ENCODE measurements at places on chromosomes 6 and 20.

- DNase-seq, result no peak
Measured at GRCh38 chr20:22802296-22802695, 217.9 kb upstream of the FOXA2 start.

GRCh38 chr20:4490045-4490444 is 231.7 kb upstream of the PRND start:
- no peak for DNase-seq

GRCh38 chr6:3205913-3206312 is 21.5 kb downstream of the TUBB2B start:
- DNase-seq, result no peak

DNA sequence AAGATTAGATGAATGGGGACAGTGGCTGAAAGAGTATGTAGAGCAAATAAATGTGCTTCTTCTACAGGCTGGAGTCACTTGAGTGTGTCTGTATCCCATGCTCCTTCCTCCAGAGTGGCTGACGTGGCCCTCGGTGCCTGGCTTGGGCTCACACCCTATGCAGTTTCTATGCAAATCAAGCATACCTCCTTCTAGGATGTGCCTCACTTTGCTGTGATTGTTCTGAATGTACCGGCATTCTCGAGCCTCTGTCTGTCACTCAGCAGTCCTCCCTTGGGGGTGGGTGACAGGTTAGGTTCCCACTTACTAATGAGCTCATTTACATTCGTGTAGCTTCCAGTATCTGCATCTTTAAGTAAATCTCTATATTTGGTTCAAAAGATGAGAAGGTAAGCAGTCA is 55.1 kb upstream of the HDDC2 start:
- DNase-seq, result no peak

- no peak for DNase-seq
Measured at GRCh38 chr6:143707697-143708096, 29.9 kb downstream of the PHACTR2 start.

- DNase-seq, result no peak
Measured at GRCh38 chr6:45148278-45148677, 179.9 kb upstream of the RUNX2 start.

DNA sequence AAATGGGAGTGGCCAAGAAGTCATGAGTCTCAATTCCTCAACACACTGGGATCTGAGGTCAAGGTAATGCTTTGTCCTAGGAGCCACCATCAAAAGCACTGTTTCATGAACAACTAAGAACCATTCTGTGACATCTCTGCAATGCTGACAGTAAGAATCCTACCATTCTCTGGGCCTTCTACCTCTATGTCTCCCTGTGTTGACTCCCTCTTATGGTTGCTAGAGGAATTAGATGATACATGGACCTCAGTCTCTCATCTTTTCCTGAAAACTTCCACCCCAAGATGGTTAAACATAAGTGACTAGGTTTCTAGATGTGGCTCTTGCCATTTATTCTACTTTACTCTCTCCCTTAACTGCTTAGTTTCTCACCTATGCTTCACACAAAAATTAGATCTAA is 9.1 kb downstream of the MTRF1L start:
- no peak for DNase-seq

DNA sequence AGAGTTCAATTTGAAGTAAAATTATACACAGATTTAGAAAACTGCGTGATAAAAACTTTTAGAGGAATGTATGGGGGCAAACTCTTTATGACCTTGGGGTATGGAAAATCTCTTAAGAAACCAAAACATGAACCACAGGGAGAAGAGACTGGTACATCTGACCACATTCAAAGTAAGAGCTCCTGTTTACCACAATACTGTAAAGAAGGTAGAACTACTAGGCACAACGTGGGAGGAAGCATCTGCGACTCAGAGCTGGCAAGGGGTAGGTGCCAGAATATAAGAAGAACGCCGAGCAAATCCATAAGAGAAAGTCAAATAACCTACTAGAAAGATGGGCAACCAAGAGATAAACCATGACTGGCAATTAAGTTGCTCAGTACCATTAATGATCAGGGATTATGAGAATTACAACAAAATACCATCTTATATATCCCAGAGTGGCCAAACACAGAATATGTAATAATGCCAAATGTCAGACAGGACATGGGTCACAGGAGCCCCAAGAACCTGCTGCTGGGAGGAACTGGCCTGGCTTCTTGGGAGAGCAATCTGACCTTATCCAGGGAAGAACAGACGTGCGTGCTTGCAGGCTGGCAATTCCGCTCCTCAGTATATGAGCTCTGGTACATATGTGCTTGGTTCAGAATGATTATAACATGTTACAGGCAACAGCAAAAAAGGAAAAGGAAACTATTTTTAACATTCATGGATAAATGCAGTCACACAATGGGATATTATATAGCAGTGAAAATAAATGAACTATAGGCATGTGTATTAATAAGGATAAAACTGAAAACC is 50.2 kb downstream of the INSM1 start:
- DNase-seq, result no peak

DNA sequence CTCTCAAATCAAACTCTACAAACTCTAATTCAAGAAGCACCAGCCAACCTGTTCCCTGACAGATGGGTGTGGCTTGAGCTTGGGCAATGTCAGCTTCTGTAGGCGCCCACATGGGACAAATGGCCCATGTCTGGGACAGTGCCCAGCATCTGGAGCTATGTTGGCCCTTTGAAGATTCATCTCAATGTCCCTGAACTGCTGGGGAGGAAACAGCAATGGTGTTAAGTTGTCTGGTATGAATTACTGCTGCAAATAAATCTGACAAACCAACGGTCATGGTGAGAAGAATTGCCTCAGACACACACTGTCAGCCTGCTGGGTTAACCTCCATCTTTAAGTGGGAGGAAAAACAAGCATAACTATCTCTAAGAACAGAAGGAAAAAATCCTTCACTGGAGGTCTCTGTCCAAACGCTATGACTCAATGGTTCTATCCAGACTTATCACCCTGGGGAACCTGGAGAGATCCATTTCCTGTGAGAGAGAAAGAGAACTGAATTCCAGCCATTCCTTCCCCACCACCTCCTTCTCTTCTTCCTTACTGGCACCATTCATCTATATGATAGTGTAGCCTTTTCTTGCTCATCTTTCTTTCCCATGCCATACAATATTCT is 274.9 kb downstream of the CDH26 start:
- no peak for DNase-seq

- no peak for DNase-seq
Measured at GRCh38 chr6:27492631-27493190, 19.8 kb upstream of the ZNF184 start.

- DNase-seq, result peak; percentile 60
Measured at GRCh38 chr6:3230900-3231246, 3.4 kb upstream of the TUBB2B start.

DNA sequence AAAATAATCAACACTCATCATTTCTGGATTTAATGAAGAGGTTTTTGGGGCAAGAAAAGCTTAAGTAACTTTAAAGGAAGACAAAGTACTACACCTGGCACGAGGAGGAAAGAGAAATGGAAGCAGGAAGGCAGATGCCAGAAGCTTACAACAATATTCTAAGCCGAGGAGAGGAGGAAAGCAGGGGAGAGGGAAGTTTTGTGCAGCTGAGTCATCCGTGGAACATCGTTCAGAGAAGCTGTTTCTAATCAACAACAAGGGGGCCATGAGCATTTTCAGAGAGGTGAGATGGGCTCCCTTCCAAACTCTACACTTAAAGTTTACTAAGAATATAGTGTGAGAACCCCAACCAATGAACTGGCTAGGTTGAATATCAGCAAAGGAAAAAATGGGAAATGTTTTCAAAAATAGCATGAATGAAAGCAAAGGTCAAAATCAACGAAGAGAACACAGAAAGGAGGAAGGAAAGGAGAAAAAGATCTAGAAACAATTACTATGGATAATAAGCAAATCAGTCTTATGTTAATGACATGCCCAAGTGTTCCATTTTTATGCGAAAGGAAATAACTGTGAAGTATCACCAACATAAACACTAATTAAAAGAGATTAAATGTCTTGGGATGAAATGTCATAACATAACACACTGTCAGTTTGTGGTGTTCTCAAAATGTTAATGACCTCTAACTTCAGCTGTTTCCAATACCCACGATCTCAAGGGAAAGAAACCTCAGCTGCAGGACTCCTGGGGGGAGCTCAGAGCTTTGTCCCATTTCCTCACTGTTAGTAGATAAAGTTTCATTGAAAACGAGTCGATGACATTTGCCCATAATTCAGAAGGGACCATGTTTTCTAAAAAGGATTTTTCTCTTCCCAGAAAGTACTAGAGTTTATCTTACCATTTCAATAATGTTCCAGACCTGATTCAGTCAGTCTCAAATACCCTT is 203.4 kb upstream of the STXBP5 start:
- DNase-seq, result no peak

GRCh38 chr6:50716899-50717509 is 3.7 kb downstream of the TFAP2D start:
- DNase-seq, result no peak

- DNase-seq, result no peak
Measured at GRCh38 chr6:170271771-170272314, 19.0 kb downstream of the DLL1 start.

DNA sequence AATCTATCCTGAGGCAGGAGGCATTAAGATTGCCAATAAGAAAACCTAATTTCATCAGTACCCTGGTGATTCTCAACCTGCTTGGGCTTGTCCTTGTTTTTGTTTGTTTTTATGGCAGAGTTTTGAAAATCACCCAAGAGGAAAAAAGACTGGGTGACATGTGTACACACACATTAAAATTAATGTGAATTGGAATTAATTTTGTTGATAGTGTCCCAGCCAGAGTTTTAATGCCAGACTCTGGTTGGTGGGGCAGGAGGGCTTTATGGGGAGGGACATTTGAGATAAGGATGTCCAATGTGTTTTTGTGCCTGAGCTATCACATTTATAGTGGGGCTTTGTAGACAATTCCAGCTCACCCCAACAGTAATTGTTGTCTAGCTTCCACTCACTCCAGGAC is 184.6 kb downstream of the ID4 start:
- DNase-seq, result no peak

DNA sequence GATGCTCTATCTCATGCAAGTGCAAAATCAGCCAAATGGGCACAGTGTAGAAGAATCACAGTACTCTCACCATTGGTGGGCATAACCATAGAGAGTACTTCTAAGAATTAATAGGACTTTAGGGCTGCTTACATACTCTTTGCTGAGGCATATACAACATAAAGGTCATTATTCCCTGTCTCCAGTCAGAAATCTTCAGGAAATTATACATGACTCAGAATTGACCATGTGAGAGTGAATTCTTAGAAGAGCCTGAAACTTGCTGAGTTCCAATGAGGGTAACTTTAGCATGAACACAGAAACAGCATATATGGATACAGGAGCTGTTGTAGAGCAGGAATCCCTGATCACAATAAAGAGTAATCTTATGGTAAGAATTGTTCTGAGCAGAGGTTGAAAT is 498.7 kb downstream of the TENT5A start:
- DNase-seq, result no peak

DNA sequence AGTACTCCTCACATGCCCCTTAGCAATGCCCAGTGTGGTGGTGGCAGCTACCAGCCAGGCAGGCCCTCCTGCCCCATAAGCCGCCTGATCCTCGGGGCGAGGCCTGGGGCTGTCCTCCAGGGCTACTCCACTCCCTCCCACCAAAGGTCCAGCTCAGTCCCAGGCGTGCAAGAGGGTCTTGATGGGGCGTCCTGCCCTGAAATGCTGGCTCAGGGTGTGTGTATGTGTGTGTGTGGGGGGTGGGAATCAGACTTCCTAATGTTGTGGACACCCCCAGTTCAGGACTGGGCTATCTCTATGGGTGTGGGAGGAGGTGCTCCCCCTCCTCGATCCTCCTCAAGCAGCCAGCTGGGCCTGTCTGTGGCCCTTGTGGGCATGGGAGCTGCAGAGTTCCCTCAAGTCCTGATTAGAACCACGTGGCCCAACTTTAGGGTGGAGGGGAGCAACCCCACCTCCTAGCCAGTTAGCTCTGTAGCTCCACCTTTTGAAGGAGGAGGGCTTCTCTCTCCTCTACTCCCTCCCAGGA is 7.5 kb downstream of the HSPA12B start:
- no peak for DNase-seq

DNA sequence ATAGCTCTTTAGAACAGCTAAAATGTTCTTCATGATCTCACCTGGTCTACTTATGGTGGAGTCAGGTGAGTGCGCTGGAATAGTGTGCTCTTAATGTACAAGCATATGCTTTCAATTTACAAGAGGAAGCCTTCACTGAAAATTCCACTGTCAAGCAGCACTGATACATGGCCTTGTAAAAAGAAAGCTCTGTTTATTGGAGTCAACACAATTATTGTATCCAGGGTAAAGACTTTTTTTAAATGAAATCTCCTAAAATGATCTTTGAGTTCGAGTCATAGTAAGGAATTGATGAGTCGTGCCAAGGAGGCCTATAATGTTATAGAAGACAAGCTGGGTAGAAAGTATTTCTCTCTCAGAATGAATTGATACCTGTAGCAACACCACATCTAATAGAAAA is 41.6 kb upstream of the CARMIL1 start:
- DNase-seq, result no peak

- no peak for DNase-seq
Measured at GRCh38 chr6:49202924-49203536, 260.0 kb downstream of the MMUT start.

- no peak for DNase-seq
Measured at GRCh38 chr6:24923885-24924401, 11.8 kb downstream of the RIPOR2 start.

DNA sequence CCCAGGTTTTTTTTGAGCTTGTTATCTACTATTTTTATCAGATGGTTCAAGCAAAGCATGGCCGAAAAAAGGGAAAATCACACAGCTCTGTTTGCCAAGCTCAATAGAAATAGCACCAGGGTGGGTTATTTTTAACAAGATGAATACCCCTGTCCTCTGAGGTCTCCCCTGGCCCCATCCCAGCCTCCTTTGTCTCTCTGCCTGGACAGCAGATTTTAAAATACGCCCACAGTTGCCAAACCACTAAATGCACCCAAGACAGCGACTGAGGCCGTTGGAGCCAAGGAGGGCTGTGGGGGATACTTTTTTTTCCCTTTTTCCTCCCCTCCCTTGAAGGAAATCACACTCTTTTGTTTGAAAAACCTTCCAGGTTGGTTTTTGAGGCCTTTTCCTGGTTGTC is 106.6 kb downstream of the VEGFA start:
- DNase-seq, result no peak
